Lung (tissue), 17 donors: ENCODE measurements at places on chromosomes 11 and 22. TPM values are rescaled to one million over a fixed set of nuclear protein-coding genes. Genes with fewer than 3 reads are reported as not detected.

Gene ABTB2
- 3.3 TPM for total RNA-seq

Gene FGF19
- not detected for total RNA-seq

Gene NEAT1
- 912 TPM for total RNA-seq

Gene ZBTB16
- total RNA-seq = 224 TPM

Gene IL17REL
- not detected for total RNA-seq

Gene DLG2
- 24.1 TPM for total RNA-seq

Gene TMPRSS4
- total RNA-seq = 10.1 TPM

Gene GNAZ
- 5.0 TPM for total RNA-seq

Gene TSPAN32
- total RNA-seq = 7.4 TPM

Gene CCDC188
- total RNA-seq = 1.6 TPM

Gene TESMIN
- 1.8 TPM for total RNA-seq

- H3K36me3 ChIP-seq = peaks cover 34% of the 10 kb centered on the region
- DNase-seq = no peak
- no peak overlapping the region for H3K4me3 ChIP-seq
- H3K27me3 ChIP-seq = no peaks in the 10 kb centered on the region
- H3K4me1 ChIP-seq = no peaks in the 10 kb centered on the region
- H3K27ac ChIP-seq = no peak overlapping the region
Measured at GRCh38 chr11:74844865-74845264, 96.2 kb downstream of the RNF169 start.

DNA sequence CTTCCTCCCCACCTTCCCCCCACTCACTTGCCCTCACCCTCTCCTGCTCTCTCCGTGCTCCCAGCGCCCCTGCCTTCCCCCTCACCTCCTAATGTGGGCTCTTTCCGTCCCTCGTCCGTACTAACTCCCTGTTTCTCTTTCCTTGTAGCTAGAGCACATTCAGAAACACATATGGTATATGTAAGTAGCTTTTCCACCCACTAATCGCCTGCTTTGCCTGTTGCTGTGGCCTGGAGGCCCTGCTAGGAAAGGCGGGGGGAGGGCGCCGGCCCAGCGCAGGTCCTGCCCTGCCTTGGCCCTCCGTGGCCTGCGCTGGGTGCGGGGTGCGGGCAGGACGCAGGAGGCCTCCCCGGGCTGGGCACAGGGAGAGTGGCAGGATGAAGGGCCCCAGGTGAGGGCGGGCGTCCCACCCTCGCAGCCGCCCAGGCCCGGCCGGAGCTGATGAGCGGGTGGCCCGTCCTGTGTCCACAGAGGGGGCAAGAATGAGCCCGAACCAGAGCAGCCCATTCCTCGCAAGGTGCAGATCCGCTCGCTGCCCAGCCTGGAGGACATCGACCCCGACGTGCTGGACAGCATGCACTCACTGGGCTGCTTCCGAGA is 41.7 kb downstream of the MOB2 start:
- H3K27ac ChIP-seq = no peak overlapping the region
- no peaks in the 10 kb centered on the region for H3K4me1 ChIP-seq
- no peaks in the 10 kb centered on the region for H3K36me3 ChIP-seq
- no peak overlapping the region for H3K4me3 ChIP-seq
- H3K27me3 ChIP-seq = peaks cover 11% of the 10 kb centered on the region

DNA sequence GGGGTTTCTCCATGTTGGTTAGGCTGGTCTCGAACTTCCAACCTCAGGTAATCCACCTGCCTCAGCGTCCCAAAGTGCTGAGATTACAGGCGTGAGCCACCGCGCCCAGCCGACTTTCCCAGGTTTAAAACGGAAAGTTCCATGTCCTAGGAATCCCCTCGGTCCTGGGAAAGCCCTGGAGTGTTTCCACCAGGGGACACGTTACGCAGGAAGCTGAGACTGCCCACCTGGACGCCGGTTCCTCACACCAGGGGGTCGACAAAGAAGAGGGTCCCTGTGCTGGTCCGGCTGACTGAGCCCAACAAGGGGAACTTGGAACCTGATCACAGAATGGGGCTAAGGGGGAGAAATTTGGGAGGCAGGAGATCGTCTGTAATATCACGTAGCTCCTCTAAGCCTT is 3.5 kb upstream of the B4GALNT4 start:
- DNase-seq = no peak
- H3K4me1 ChIP-seq = no peaks in the 10 kb centered on the region
- H3K27ac ChIP-seq = no peak overlapping the region
- no peak overlapping the region for H3K4me3 ChIP-seq

DNA sequence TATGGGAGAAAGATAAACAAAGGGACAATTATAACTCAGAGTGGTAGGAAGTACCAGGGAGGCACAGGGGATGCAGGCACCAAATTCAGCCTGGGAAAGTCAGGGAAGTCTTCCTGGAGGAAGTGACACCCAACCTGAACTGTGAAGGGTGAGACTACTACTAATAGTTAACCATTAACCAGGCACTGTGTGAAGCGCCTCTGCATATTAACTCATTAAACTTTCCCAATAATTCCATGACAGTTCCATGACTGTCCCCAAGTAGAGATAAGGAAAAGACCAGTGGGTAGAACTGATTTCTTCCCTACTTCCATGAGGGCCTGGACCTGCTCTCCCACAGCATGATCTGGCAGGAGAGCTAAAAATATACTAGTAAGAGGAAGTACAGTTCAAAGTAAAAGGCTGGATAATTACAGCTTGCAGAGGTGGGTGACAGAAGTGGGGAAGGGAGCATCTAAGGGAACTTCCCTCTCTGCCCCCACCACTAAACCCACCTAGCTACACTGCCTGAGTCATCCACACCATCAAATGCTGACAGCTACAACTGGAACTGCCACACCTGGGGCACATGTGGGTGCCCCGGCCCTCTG is 4.7 kb upstream of the AP1B1 start:
- no peak overlapping the region for H3K27ac ChIP-seq
- no peak for DNase-seq
- no peaks in the 10 kb centered on the region for H3K27me3 ChIP-seq
- no peak overlapping the region for H3K4me3 ChIP-seq
- H3K36me3 ChIP-seq = no peaks in the 10 kb centered on the region

- peaks cover 39% of the 10 kb centered on the region for H3K4me1 ChIP-seq
- H3K36me3 ChIP-seq = no peaks in the 10 kb centered on the region
- H3K27ac ChIP-seq = peak overlapping the region; percentile 62
- no peaks in the 10 kb centered on the region for H3K27me3 ChIP-seq
- no peak overlapping the region for H3K4me3 ChIP-seq
- DNase-seq = no peak
Measured at GRCh38 chr11:69442012-69442806, 39.3 kb upstream of the LINC01488 start.

- no peak overlapping the region for H3K27ac ChIP-seq
- no peaks in the 10 kb centered on the region for H3K27me3 ChIP-seq
- DNase-seq = no peak
Measured at GRCh38 chr11:17781221-17781620, 46.6 kb downstream of the KCNC1 start.
